ENCODE measurements at places on chromosomes 1 and 21.

DNA sequence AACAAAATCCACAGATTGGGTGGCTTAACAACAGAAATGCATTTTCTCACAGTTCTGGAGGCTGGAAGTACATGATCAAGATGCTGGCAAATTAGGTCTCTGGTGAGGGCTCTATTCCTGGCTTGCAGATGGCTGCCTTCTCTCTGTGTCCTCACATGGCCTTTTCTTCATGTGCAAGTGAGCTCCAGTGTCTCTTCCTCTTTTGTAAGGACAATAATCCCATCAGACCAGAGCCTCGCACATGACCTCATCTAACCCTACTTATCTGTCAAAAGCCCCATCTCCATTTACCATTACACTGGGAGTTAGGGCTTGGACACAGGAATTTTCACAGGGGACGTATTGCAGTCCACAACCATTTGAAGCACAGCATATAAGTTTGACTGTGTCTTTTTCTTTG, 181.6 kb downstream of the NEGR1 start:
- DNase-seq, result no peak

- DNase-seq, result peak; percentile 6
Measured at GRCh38 chr1:46131712-46132528, 509 bp downstream of the PIK3R3 start.

GRCh38 chr1:8464377-8464776, 146.5 kb downstream of the SLC45A1 start:
- no peak for DNase-seq

- DNase-seq, result no peak
Measured at GRCh38 chr21:43826623-43826974, 37.2 kb downstream of the RRP1 start.

- no peak for DNase-seq
Measured at GRCh38 chr1:213658457-213658856, 329.3 kb upstream of the PROX1 start.

DNA sequence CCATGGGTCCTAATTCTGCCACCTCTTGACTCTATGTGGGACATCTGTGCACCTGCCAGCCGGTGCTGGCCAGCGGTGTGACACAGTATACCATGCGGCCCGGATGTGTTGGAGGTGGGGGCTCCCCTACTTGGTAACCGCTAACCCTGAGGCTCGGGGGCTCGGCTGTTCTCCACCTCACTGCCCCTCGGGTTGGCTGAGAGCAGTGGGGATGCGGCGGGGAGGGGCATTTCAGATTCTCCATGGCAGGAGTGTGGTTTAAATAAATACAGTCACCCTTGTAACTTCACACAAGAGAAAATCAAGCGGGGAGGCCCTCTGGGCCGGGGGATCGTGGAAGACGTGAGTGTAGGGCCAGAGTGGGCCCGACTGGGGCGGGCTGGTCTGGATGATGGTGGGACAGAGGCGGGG, 11.0 kb downstream of the KRTAP10-1 start:
- no peak for DNase-seq

DNA sequence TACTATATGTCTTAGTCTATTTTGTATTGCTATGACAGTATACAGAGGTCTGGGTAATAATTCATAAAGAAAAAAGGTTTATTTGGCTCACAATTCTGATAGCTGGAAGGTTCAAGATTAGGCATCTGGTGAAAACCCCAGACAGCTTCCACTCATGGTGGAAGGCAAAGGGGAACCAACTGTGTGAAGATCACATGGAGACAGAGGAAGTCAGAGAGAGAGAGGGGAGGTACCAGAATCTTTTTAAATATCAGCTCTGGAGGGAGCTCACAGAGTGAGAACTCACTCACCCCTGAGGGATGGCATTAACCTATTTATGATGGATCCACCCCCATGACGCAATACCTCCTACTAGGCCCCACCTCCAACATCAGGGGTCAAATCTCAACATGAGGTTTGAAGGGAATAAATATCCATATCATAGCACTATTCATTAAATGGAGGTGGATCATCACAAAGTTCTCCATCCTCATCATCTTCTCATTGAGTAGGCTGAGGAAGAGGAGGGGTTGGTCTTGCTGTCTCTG, 290.5 kb downstream of the DSCAM start:
- DNase-seq, result no peak

- peak; percentile 75 for DNase-seq
Measured at GRCh38 chr1:230867903-230868735, at the start of gene C1orf198. C1orf198 (minus strand) TSS chr1:230868521; CDS start chr1:230868512, 9 bp downstream.

- DNase-seq, result no peak
Measured at GRCh38 chr1:157137046-157137407, 1.2 kb downstream of the ETV3 start.

DNA sequence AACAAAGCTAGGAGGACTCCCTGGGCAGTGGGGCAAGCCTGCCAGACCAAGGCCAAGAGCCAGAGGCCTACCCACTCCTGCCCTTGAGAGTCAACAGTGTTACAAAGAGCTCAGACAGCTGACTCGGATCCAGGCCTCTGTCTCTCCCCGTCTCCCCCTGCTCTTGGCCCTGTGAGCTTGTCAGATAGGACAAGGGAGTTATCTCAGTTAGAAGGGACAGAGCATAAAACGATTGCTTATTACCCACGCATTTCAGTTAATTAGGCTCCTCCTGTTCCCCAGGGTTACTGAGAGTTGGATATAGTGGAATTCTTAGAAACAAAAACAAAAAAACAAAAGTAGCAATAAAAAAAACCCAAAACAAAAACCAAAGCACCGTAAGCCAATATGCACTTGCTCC, 1.3 kb downstream of the SLC41A1 start:
- DNase-seq, result no peak

DNA sequence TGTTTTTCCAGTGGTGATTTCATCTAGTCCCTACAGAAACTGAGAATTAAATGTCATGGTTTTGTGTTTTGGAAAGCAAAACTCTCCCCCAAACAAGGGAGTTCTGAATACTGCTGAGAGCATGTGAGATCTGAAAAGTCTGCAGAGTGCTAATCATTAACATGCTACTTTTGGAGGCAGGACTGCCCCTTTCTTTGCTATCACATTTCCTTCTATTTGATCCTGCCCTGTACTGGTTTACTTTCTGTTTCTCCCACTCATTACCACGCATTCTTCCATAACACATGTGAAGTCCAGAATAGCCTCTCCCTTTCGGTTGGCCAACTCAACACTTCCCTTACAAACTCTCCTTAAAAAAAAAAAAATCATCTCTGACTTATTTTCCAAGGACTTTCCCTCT, 63.6 kb downstream of the GADD45A start:
- no peak for DNase-seq

DNA sequence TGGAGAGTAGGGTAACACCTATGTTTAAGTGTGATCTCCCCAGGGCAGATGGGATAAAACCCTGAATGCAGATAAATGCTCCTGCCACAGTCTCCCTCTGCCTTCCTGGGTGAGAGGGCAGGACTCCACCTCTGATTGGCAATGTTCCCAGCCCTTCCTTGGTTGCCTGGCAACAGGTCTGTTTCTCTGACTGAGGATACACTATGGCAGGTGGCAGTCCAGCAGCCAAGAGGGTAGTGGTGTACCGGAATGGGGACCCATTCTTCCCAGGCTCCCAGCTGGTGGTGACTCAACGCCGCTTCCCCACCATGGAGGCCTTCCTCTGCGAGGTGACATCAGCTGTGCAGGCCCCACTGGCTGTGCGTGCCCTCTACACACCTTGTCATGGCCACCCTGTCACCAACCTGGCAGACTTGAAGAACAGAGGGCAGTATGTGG, at the start of gene DCDC2B:
Gene DCDC2B, plus strand, starts transcription at position 199 of the 438 bp plus-strand sequence. Its CDS starts 5 bp downstream, at position 204.
- no peak for DNase-seq

- no peak for DNase-seq
Measured at GRCh38 chr1:209219791-209220524, 363.6 kb upstream of the CAMK1G start.

DNA sequence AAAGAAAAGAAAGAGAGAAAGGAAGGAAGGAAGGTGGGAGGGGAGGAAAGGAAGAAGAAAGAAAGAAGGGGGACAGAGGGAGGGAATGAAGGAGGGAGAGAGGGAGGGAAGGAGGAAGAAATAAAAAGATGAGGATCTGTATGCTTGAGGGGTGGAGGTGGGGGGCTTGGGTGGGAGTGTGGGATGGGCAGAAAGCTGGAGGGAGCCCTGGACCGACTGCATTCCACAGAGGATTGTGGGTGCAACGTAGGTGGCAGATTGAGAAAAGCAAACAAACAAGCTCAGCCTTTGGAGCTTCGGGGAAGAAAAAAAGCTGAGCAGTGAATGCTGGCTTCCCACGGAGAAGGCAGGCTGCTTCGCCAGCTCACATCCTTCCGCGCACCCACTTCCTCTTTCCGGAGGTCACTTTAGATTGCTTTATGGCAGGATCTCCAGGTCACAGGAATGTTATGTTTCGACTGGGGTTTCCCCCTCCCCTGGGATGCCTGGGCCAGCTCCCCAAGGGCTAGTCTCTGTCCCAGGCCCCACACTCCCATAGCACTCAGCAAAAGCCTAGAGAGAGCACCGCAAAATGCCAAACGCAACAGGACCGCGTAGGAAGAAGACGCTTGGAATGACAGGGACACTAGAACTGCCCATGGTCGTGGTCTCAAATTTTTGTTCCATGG, 20.7 kb upstream of the LGALS8 start:
- no peak for DNase-seq

DNA sequence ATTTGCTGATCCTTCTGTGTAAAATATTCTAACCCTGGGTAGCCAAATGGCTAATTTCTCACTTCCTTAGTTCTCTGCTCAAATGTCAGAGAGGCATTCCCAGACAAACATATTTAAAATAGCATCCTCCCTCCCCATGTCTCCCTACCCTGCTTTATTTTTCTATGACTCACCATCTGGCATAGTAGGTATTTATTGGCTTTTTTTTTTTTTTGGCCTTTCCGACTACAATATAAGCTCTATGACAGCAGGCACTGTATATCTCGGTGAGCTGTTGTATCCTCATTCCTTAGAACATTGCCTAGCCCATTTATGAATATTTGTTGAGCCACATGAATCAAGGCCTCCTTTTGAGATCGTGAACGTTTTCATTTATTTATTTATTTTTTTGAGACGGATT, 1.5 kb upstream of the NEK7 start:
- no peak for DNase-seq

DNA sequence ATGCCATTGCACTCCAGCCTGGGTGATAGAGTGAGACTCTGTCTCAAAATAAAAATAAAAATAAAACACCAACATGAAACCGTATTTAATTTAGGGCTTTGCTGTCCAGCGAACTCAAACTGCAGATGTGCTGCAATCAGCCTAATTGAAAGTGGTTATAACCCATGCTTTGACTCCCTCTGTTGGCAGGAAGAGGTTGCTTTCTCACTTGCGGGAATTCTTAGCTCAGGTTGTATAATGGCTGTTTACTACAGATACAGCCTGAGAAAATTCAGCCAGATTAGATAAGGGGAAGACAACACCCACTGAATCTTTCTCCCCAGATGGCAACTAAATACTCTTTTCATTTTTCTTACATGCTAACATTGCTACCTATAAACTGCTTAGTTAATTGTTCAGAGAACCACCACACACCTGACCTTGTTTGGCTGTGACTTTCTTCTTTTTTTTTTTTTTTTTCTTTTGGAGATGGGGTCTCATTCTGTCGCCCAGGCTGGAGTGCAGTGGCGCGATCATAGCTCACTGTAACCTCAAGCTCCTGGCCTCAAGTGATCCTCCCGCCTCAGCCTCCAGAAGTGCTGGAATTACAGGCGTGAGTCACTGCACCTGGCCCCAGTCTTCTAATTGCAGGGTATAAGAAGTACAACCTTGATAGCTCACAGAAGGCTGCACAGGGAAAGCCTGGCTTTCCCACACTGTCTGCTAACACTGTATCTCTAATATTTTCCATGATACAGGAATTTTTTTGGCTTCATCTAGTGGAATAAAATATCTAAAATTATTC, 34.6 kb downstream of the DNTTIP2 start:
- DNase-seq, result no peak

DNA sequence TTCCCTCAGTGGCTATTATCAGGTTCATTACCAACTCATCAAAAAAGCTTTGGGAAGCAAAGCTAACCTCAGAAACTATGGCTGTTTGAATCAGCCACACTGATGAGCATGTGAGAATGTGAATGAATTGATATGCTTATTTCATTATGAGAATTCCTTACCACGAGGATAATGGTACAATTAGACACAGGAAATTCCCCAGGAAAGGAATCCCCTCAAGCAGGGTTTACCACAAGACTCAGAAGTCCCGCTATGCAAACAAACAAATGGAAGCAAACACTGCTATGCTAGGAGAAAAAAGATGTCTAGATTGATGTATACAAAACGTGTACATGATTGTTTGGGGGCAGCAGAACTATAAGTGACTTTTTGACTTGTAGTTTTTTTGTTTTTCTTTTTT, 205.0 kb downstream of the HMCN1 start:
- no peak for DNase-seq

GRCh38 chr1:116465477-116465844, 92.4 kb downstream of the ATP1A1 start:
- DNase-seq, result no peak

GRCh38 chr1:70745199-70745598, 302.4 kb downstream of the PTGER3 start:
- DNase-seq, result no peak

- no peak for DNase-seq
Measured at GRCh38 chr21:25709684-25710265, 24.9 kb downstream of the ATP5PF start.

- peak; percentile 80 for DNase-seq
Measured at GRCh38 chr1:151534662-151535278, 5.3 kb upstream of the TUFT1 start.

DNA sequence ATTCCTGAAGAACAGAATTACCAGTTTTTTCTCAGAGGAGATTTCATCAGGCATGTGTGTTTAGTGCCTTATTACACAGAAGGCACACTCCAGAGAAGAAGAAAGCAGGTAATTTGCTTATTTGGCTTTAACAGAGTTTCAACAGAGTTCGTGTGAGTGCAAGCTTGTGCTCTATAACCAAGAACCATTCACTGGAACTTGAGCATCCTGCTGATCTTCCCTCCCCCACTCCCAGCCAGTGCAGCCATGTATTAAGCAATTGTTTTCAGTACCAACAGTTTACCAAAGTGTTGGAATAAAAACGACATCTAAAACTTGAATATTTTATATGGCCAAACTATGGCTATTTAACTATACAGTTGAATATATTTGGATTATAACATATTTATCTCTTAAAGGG, 4.3 kb downstream of the MGST3 start:
- DNase-seq, result no peak

DNA sequence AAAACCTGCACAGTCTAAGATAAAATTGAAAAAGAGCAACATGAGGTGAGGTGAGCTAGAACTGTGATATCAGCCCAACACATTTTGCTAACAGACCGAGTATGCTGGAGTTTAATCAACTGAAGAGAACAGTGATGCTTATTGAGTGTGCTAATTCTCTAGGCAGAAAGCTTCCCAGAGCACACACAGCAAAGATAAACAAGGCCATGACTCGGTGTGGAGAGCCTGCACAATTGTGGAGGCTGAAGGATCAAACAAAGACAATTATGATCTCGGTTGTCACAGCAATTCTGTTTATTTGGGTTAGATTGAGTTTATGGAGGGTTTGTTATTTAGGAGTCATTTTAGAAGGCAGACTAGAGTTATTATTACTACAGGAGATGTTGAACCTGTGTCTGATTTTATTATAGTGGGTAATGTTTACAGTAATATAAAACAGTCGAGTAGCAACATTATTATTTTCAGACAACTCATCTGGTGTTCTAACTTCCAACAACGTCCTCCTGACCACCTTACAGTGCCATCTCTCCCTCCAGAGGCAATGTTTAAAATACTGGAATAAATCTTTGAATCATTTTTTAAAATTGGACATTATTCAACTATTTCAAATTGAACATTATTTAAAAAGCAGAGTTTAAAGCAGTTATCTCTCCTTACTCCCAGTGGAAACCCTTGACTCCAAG, 40.2 kb downstream of the DPT start:
- DNase-seq, result no peak

- DNase-seq, result no peak
Measured at GRCh38 chr1:34740161-34740868, 14.5 kb upstream of the GJB5 start.

GRCh38 chr1:226763905-226764264, 24.8 kb upstream of the ITPKB start:
- DNase-seq, result peak; percentile 19

Data from stimulated activated CD4-positive, alpha-beta T cell treated with anti-CD3 and anti-CD28 coated beads, Interleukin-4, amount 100 ng/mL, for 48 hours (primary cell).